M059J (cell line): ENCODE measurements at places on chromosomes 4 and X. TPM values are rescaled to one million over a fixed set of nuclear protein-coding genes. Genes with fewer than 3 reads are reported as not detected.

SH3BGRL gene
- total RNA-seq: 168 and 189 TPM in 2 replicates

NPNT gene
- total RNA-seq: 0.07 TPM in 1 of 2 replicates, not detected in the other

PITX2 gene
- 7.8 and 15.1 TPM in 2 replicates for total RNA-seq

POU3F4 gene
- total RNA-seq: not detected in 2 replicates

NEUROG2 gene
- not detected in 2 replicates for total RNA-seq

NLGN4X gene
- 0.02 and 0.15 TPM in 2 replicates for total RNA-seq

F8A3 gene
- 6.4 and 21.0 TPM in 2 replicates for total RNA-seq

APOOL gene
- 12.1 and 18.7 TPM in 2 replicates for total RNA-seq

HAND2 gene
- not detected in 2 replicates for total RNA-seq

STARD8 gene
- total RNA-seq: 9.5 and 14.4 TPM in 2 replicates

VGLL1 gene
- not detected in 2 replicates for total RNA-seq

ZNF157 gene
- total RNA-seq: 0.05 and 0.20 TPM in 2 replicates

VCX3A gene
- total RNA-seq: 2.4 and 5.6 TPM in 2 replicates

MAP9 gene
- 6.7 and 10.7 TPM in 2 replicates for total RNA-seq

PIN4 gene
- 45.1 and 56.9 TPM in 2 replicates for total RNA-seq

TMPRSS11B gene
- not detected in 2 replicates for total RNA-seq

ETDB gene
- not detected in 2 replicates for total RNA-seq

SCARB2 gene
- 97.3 and 105 TPM in 2 replicates for total RNA-seq

SLC2A9 gene
- total RNA-seq: 0.25 TPM in 1 of 2 replicates, not detected in the other

PDZD4 gene
- 1.9 and 2.7 TPM in 2 replicates for total RNA-seq

NUDT10 gene
- total RNA-seq: not detected in 2 replicates
